ENCODE measurements at places on chromosomes 5 and 9.

DNA sequence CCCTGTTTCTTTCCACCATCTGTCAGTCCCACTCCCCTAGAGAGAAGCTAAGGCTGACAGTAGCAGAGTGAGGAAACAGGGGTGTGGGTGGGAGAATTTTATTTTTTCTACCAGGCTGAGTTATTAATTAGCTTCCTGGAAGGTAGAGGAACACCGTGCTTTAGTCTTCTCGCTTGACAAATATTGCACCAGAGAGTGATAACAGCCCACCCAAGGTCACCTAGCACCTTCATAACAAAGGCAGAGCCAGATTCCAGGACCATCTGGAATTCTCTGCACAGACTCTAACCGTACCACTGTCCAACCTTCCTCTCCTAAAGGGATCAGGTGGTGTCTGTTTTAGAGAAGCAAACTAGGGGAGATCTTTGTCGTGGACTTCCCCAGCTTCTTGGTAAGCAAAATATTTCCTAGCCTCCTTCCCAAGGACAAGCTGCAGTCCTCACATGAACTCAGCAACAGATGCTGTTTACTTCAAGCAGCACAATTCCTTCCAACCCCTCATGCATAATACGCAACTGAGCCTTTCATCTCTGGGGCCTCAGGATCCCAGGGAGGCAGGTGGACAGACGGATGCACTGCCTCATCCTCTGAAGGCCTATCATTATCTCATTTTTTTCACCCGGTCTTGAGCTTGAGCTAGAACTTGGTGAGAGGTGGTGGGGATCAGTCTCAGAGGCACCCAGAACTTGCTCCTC lies 308.7 kb upstream of the BRINP1 start:
- DNase-seq: no peak

DNA sequence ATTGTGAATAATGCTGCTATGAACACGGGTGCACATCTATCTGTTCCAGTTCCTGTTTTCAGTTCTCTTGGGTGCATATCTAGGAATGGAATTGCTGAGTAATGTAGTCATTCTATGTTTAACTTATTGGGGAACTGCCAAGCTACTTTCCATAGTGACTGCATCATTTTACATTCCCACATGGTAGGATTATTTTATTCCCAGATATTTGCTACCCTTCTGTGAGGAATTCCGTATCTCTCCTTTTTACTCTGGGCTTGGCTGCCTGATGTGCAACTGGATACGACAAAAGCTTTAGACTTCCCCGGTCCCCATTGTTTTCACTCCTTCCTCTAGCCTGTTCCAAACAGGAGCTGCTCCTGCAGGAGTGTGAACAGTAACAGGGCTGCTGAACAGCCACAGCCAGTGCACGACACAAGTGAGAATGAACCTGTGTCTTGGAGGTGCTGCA lies 7.2 kb downstream of the TAS2R1 start:
- no peak for DNase-seq

- DNase-seq: no peak
These were observed 2.6 kb upstream of the SMC5 start for GRCh38 chr9:70256123-70256551.

GRCh38 chr9:132586830-132587591 lies 4.6 kb downstream of the BARHL1 start:
- DNase-seq: no peak

DNA sequence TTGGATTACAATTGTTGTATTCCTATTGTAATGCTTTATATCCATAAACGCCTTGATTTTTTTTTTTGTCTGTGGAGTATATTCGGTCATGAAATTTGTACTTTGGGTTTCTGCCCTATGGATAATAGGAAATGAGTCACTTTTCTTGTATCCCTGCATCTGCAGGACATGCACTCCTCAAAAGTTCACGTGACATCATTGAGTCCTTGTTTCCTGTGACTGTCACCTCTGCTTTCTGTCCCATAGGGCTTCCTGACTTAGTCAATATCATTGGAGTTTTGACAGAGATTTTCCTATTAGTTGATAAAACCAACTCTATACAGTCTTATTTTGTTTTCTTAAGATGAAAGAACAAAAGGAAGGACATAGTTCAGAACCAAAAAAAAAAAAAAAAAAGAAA lies 356.3 kb downstream of the MAT2B start:
- DNase-seq: no peak

- no peak for DNase-seq
These were observed 110.1 kb upstream of the GRIN3A start for GRCh38 chr9:101848485-101848919.

- DNase-seq: no peak
These were observed 417.0 kb upstream of the ADAMTSL1 start for GRCh38 chr9:18056993-18057369.

DNA sequence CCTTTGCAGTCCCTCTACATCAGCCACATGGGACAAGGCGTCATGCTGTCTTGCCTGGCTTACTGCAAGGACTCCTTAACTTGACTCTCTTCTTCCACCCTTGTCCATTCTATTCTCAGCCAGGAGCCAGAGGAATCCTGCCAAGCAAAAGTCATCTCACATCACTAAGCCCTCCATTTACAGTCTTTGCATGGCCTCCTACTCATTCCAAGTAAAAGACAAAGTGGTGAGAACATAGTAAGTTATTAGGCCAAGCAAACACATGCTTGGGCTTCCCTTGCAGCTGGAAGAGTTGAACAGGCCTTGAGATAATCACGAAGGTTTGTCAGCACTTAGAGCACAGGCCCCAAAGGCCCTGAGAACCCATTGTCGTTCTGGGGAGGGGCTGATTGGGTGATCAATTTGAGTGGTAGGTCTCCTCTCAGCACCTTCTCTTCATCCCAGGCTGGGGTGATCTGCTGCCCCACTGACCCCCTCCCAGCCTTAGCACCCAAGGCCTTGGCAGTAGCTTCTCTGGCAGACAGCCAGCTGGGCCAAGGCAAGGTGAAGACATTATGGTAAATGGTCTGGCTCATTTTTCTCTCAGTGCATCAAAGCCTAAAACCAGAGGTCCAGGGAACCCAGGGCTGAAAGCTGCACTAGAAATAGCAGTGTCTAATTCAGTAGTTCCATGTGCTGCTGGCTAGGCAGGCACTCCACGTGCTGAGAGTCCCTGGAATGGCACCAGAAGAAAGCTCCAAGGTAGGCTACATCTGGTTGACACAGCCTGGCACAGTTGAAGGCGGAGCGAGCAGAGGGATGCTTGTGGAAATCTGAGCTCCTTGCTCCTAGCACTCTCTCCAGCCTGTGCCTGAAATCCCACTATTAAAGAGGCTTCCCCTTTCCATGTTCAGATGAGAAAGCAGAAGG lies 121.4 kb downstream of the ASTN2 start:
- no peak for DNase-seq

GRCh38 chr9:38306899-38307298 lies 85.6 kb upstream of the ALDH1B1 start:
- no peak for DNase-seq

DNA sequence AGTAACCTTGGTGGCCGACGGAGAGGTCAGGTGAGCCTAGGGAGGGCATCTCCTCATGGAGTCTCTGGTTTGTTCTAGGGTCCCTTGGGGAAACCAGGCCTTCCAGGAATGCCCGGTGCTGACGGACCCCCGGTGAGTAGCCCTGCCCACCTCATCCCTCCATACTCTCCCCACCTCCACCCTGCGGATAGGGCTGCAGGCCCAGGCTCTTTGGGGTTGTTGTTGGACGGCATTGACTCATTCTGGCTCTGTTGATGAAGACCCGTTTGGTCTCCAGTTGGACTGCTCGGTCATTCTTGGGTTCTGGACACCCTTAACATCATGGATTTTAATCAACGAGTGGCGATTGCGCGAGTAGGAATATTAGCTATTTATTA lies 112.3 kb upstream of the FCN2 start:
- DNase-seq: no peak

GRCh38 chr5:151697452-151697851 lies 10.7 kb upstream of the SPARC start:
- no peak for DNase-seq

DNA sequence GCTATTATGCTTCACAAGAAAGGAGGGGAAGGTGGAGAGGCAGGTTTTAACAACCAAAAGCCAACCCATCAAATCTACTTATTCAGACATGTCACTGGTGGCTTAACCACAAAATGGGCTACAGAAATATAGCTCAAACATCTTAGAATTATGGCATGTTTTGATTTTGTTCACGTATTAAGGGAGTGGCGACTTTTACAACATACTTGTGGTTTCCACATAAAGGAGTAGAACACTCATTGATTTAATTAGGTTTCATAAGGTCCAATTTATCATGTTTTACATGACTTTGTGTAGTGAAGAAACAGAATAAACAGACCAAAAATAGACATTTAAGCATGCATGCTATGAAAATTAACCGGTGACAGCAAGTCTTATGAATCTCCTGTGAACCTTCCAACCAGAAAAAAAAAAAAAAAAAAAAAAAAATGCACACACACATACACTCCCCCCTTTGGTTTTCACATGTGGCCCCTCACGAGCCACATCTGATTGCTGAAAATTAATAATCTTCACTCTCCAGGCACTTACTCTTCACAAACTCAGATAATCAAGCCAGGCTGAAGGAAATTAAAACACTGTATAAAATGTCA lies 5.4 kb downstream of the ZNF608 start:
- DNase-seq: no peak
